A172 (cell line): ENCODE measurements at places on chromosomes 3 and 15. TPM values are rescaled to one million over a fixed set of nuclear protein-coding genes. Genes with fewer than 3 reads are reported as not detected.

The CSPG4 gene
- total RNA-seq = 132 and 171 TPM in 2 replicates

The CPNE9 gene
- not detected in 2 replicates for total RNA-seq

The PRSS50 gene
- total RNA-seq = not detected in 2 replicates

- no peak for DNase-seq
Observed at GRCh38 chr3:55895897-55896566, 408.9 kb upstream of the WNT5A start.

DNA sequence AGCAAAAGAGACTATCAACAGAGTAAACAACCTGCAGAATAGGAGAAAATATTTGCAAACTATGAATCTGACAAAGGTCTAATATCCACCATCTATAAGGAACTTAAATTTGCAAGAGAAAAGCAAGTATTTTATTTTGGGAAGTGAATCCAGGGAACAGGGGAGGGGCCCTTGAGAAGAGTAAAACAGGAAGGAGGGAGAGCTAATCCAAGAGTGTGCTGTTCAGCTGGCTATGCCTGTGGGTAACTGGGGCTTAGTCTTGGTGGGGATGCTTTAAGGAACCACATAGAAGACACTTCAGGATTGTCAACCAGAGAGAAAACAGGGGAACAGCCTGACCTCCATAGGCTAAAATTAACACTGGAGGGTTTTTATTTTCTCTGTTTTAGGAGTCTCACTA is 3.9 kb upstream of the HHLA2 start:
- no peak for DNase-seq

DNA sequence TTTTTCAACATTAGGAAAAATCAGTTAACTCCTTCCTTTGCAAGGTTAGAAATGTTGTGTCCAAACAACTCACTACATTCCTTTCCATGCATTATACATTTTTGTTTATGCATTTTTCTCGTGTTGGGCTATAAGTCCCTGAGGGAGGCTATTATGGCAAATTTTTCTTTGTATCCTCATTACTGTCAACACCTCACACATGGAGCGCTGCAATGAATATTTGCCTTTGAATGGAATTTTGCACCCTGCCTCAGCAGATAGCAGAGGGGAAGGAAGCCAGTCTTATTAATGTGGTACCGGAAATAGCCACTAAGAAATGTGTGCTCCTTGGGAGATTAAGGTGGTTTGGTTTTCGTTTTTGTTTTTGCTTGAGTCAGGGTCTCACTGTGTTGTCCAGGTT is 134.7 kb downstream of the THSD4 start:
- no peak for DNase-seq

GRCh38 chr15:69823223-69823907 is 274.4 kb downstream of the TLE3 start:
- DNase-seq = peak; percentile 48

GRCh38 chr3:182948305-182948704 is 32.0 kb downstream of the DCUN1D1 start:
- no peak for DNase-seq

DNA sequence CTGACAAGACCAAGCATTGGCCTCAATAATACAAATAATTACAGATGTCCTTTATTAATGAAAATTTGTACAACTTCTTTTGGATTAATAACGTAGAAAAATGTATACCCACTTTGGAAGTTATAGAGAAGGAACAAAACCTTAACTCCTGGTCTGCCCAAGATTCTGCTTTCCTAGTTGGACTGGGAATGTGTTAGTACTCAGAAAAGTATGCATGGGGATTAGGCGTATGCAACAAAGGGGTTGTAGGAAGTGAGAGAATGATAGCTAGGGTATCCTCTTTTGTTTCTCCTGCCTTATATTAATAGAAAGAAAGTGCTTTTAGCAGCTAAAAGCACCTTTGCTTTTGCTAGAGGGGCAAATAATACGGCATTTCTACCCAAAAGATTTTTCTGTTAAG is 116.2 kb upstream of the LRRFIP2 start:
- peak; percentile 45 for DNase-seq

DNA sequence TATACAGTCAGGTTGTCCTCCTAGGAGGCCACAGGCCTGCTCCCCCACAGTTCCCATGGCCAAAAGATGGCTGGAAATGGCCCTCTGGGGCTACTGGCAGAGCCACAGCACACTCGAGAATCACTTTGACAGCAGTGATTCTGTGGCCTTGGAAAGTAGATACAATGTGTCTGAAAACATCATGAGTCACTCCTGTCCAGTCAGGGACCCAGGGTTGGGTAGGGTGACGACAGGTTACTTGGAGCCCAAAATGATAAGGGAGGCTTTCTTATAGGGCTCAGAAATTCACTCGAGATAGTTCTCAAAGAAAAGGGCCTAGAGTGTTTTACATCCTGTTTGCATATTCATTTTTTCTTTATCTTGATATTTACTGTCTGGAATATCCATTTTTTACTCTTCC is 24.3 kb downstream of the MRPS25 start:
- DNase-seq = no peak
